ENCODE measurements at places on chromosomes 12 and 14.
A peak's percentile ranks its signal among the peaks of the same experiment; 100 is the strongest.

DNA sequence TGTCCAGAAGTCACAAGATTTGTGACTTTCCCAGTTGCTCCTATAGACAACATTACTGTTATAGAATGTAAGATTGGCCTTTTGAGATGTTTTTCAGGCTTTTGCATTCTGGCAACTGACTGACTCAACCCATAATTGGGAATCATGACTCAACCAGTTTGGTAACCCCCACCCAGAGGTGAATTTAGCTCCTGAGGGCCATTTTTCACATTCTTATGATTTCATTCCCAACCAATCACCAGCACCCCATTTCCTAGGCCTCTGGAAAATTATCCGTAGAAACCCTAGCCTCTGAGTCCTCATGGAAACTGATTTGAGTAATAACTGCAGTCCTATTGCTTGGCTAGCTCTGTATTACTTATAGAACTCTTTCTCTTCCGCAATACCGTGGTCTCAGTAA lies 626.0 kb upstream of the SEL1L start:
- no peak for DNase-seq

DNA sequence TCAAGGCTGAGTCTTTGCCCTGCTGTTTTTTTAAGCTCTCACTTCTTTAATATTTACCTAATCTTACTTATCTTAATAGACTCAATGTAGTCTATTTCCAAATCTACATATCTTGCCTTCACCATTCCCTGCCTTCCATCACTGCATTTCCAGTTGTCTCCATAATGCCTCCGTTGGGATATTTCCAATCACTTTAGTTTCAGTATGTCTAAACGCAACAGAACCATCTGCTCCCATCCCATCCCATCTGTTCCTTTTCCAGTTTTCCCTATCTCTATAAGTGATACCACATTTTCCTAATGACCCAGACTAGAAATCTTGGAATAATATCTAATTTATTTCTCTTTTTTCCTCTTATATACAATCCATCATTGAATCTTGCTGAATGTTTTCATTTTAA lies 15.1 kb upstream of the CCDC198 start:
- no peak for DNase-seq

GRCh38 chr14:82667006-82667405 lies 1133.4 kb upstream of the SEL1L start:
- no peak for DNase-seq

DNA sequence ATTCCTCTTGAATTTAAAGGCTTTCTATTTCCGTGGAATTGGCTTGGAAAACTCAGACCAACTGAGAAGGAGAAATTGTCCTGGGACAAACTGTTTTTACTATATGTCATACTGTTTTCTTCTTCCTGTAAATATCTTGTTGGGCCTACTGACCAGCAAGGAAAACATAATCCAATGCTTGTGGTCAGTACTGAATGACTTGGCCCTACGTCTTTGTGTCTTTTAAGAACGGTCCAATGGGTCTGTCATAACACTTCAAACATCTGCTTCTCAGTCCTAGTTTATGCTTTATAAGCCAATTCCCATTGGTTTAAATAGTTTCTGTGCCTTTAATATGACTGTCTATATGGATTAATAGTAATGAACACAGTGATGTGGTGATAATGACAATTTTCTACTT lies 248.5 kb upstream of the DDHD1 start:
- no peak for DNase-seq

DNA sequence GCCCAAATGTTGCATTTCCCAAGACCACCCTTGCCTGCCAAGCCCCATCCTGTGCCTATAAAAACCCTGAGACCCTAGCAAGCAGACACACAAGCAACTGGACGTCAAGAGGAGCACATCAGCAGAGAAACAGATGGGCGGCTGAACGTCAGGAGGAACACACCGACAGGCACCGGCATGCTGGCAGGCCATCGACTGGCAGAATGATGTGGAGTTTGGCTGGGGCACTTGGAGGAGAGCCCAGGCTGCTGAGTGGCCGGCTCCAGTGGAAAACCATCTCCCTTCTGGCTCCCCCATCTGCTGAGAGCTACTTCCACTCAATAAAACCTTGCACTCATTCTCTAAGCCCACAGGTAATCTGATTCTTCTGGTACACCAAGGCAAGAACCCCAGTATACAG lies 130.1 kb downstream of the SLC41A2 start:
- no peak for DNase-seq

DNA sequence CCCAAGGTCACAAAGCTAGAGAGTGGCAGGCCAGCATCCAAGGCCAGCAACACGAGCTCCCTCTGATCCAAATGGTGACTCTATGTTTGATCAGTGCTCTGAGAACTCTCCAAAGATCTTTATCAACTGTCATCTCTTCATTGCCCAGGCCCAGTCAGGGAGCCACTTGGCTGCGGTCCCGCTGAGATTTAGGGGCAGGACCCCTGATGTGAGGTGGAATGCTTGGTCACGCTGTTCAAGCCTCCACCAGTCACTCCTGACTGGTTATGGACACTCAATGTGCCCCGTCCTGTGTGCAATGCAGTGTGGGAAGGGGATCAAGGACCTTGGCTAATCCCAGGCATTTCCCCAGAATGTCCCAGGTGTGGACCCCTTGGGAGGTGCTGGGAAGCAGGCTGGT lies 19.8 kb upstream of the TCL1B start:
- DNase-seq = no peak

GRCh38 chr14:60721326-60722106 lies 2.6 kb downstream of the SIX4 start:
- DNase-seq = peak; percentile 50

DNA sequence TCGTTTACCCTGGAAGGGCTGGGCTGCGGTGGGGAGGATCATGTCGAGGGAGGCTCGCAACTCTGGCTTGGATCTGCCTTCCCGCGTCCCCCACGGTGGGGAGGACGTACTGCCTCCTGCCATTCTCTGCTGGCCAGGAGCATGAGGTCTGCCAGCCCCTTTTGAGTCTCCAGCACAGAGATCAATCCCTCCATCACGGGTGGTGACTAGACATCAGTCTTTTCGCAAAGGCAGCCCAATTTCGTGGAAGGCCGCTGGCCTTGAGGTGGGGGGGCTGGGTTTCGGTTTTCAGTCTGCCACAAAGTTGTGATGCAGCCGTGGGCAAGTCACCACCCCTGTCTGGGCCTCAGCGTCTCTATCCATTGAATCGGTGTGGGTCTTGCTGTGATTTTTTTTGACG lies 62.2 kb downstream of the PRMT8 start:
- DNase-seq = no peak

DNA sequence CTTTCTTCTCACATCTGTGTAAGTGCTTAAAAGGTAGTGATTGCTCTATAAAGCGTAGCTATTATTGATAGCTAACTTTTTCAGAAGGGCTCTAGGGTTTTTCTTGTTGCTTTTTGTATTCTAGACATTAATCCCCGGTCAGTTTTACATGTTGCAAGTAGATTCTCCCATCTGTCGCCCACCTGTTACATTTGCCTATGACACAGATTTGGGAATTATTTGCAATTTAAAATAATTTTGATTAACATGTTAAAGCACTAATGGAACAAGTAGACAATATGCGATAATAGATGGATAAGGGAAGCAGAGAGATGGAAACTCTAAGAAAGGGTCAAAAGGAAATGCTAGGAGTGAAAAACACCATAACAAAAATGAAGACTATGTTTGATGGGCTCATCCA lies 44.5 kb downstream of the DIO3 start:
- DNase-seq = no peak

- no peak for DNase-seq
Measured at GRCh38 chr12:121810833-121811433, 7.1 kb downstream of the SETD1B start.

DNA sequence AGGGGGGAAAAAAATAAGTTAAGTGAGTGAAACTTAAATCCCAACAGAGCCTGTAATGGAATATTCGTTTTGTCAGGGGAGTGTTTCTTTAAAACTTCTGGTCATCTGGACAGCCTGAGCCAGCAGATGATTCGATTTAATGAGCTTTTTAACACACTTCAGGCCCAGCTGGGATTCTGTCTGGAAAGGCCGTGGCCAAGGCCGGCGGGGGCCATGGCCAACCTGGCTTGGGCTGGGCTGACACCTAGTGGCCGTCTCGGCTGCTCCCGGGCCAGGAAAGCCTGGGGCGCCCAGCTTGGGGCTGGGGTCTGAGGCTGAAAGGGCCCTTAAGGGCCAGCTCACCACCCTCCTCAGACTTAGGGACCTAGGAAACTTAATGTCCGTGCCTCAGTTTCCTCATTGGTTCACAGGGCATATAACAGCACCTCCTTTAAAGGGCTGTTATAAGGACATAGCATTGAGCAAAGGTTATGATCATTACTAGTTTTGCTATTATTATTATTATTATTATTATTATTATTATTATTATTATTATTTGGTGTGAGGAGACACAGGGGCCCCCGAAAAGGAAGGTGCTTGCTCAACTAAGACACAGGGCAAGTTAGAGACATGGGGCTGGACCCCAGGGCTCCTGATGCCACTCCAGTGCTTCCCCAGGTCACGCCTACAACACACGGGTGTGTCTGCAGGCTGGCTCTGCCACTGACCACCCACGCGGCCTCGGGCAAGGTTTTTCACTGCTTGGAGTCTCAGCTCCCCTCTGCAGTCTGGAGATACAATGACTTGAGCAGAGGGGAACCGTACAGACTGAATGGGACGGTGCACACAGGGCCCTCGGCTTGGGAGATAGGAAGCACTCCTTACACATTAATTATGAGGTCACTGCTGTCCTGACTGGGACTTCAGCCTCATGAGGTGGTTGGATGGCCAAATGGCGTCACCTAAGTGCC lies 84.0 kb downstream of the SYNE3 start:
- DNase-seq = no peak

DNA sequence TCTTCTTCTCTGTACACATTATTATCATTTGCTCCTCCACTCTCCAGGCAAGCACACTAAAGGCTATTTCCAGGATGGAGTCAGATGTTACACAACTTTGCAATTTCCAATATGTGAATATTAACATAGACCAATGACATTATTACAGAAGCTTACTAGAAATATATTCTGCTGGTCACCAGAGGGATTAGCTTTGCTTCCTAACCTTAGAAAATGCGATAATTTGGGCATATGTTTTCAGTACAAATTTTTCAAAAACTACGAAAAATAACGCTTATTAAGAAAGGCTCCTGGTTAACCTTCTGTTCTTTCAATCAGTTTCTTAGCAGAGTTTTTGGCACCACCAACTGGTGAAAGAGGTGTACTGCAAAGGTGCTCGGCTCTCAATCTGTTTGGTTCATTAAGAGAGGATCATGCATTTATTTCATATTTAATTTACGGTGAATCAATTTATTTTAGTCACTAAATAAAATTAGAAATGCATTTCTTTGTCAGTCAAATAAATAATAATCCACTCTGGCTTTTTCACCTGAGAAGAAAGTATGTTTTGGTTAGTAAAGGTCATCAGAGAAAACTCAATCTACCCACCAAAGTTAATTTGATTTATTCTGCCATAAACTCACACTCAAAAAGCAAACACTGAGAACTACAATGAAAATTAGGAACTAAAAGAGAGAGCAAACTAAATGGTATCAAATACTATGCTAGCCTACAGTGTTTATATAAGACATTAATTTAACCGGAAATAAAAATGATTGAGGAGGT lies 39.2 kb downstream of the EFCAB11 start:
- peak; percentile 8 for DNase-seq

GRCh38 chr14:103386713-103387329 lies 1.6 kb downstream of the MARK3 start:
- DNase-seq = no peak

GRCh38 chr14:90087433-90087832 lies 25.6 kb downstream of the KCNK13 start:
- no peak for DNase-seq

- DNase-seq = no peak
Measured at GRCh38 chr14:96889091-96889490, 91.9 kb downstream of the VRK1 start.

GRCh38 chr14:92135269-92135668 lies 13.5 kb downstream of the CPSF2 start:
- no peak for DNase-seq

DNA sequence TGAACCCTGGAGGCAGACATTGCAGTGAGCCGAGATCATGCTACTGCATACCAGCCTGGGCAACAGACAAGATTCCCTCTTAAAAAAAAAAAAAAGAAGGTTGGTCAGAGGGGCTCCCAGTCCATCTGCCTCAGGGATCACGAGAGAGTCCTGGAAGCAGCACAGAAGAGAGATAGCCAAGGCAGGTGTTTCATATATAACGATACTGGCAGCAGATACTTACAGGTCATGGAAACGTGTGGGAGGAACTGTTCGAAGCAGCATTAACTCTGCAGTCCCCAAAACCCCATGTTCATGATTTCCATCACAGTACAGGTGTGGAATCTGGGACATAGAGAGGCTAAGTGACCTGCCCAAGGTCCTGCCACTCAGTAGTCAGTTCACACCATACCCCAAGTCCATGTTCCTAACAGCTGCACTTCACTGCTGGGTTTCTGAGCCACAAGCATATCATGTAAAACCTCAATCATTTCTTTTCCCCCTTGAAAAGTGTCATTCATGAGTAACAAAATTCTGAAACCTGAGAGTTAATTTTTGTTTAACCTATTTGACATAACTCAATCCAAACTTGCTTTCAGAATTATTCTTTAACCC lies 16.7 kb downstream of the CDK2AP1 start:
- no peak for DNase-seq

GRCh38 chr12:43880547-43880946 lies 44.7 kb downstream of the TMEM117 start:
- no peak for DNase-seq

- DNase-seq = no peak
Measured at GRCh38 chr12:130435331-130435730, 97.6 kb downstream of the PIWIL1 start.

DNA sequence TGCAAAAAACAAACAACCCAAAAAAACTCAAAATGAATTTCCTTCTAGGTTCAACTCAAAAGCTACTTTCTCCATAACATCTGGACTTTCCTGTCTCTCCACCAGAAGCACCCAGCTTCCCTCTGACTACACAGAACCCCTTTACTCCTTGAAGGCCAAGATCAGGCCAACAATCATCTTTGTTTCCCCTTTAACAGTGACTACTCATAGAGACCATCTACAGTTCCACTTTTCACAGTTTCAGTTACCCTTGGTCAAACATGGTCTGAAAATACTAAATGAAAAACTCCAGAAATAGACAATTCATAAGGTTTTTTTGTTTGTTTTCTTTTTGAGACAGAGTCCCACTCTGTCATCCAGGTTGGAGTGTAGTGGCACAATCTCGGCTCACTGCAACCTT lies 11.8 kb downstream of the GCH1 start:
- DNase-seq = no peak

DNA sequence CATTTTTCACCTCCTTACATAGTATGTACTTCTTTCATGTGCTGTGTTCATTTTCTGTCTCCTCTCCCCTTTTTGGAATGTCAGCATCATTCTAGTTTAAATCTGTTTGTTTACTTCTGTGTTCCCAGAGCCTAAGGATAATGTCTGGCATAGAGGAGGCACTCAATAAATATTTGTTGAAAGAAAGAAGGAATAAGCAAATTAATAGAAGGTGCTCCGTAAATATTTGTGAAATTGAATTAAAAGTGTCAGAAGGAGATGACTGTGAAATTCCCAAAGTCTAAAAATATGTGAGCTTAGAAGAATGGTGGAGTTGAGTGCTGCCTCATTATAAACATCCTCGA lies 3.3 kb upstream of the CDKN1B start:
- no peak for DNase-seq

- no peak for DNase-seq
Measured at GRCh38 chr12:129372876-129373275, 519.6 kb downstream of the GLT1D1 start.

Data from stimulated activated CD4-positive, alpha-beta T cell treated with anti-CD3 and anti-CD28 coated beads, Interleukin-12 subunit alpha, Interleukin-12 subunit beta, amount 100 ng/mL, for 24 hours (primary cell).